ENCODE measurements at places on chromosomes 12 and 14.

GRCh38 chr14:70137788-70138187 is 51.0 kb downstream of the SLC8A3 start:
- no peak for DNase-seq

- peak; percentile 9 for DNase-seq
Measured at GRCh38 chr14:80587096-80587724, 354.3 kb downstream of the CEP128 start.

DNA sequence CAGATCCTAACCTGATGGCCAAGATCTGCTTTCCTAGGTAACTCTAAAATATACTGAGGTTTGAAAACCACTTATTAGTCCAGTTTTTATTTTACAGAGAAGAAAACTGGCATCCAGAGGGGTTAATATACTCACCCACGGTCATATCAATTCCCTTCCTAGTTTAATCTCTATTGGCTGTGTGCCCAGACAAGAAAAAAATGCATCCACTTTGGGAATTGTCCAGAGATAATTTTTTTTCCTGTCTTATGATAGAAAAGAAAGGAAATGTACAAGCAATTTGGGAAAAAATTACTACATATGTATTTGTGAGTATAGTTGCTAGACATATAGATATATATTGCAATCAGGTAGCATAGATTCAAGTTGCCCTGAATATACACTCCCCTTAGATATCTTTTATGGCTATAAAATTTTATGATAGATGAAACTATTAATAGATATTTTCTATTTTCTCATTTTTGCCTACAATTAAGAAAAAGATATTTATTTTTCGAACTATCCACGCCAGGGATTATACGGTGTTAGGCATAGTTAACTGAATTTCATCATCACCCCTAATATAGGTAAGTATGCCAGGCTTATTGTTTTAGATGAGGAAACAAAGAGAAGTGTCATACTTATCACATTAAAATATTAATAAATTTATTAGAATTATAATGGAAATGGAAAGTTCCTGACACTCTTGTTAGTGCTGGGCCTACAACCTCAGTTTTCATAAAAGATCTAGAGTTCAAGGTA is 100.5 kb upstream of the SLC38A2 start:
- no peak for DNase-seq

GRCh38 chr14:104879983-104880565 is 15.0 kb downstream of the CEP170B start:
- DNase-seq, result no peak

DNA sequence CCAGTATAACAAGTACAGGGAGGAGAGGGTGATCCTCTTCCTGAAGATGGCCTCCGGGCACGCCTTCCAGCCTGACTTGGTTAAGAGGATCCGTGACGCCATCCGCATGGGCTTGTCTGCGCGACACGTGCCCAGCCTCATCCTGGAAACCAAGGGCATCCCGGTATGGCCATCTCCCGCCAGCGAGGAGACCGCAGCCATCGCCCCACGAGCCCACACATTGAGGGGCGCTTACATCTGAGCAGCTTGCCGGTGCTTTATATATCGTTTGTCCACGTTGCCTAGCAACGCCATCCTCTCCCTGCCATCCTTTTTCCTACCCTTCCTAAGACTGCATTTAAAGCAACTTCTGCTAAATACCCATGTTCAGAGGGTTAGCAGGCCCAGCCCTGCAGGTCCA is 71.5 kb downstream of the AACS start:
- no peak for DNase-seq

- no peak for DNase-seq
Measured at GRCh38 chr12:42130672-42131402, 13.8 kb downstream of the GXYLT1 start.

DNA sequence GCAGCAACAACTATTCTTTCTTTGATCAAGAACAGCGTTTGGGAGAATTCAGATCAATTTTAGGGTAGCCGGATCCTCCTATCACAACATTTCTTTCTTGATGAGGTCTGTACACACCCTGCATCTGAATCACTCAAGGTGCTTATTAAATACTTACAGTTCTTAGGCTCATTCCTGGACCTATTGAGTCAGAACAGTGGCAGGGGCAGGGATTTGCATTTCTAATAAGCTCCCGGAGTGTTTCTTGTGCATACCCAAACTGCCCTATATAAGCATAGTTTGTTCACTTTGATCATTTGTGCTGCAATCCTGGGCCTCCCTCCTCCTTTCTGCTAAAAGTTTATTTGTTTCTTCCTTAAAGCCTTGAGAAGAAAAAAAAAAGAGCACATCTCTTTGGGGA is 80.5 kb upstream of the RPH3A start:
- no peak for DNase-seq

DNA sequence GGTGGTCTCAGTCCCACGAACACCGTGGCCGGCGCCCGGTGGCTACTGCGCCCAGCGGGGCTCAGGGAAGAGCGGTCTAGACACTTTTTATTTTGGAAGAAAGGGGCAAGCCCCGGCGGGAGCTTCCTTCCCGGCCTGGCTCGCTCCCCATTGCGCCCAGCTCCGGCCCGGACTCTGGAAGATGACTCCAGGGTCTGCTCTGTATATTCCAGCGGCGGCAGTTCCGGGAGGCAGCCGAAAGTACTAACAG is 225.1 kb upstream of the CRY1 start:
- no peak for DNase-seq

GRCh38 chr14:31371646-31372045 is 48.7 kb downstream of the HEATR5A start:
- no peak for DNase-seq

- peak; percentile 20 for DNase-seq
Measured at GRCh38 chr12:126668961-126669360, 1598.0 kb upstream of the TMEM132C start.
